ENCODE measurements at places on chromosomes 1 and 21.

DNA sequence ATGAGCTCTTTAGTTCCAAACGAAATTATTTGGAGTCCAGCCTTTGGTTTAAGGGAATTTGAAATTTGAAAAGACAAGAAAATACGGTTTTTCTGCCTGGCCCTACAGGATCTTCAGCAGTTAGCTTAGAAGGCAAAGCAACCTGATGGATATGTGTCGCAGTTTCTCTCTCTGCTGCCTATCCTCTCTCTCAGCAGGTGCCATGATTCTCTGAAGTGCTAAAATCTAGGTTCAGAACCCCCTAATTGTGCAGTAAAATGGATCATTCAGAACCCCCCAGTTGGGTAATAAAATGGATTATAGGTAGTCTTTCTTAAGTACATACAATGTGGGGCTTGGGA is 446 bp upstream of the DEPDC1 start:
- no peak for DNase-seq

DNA sequence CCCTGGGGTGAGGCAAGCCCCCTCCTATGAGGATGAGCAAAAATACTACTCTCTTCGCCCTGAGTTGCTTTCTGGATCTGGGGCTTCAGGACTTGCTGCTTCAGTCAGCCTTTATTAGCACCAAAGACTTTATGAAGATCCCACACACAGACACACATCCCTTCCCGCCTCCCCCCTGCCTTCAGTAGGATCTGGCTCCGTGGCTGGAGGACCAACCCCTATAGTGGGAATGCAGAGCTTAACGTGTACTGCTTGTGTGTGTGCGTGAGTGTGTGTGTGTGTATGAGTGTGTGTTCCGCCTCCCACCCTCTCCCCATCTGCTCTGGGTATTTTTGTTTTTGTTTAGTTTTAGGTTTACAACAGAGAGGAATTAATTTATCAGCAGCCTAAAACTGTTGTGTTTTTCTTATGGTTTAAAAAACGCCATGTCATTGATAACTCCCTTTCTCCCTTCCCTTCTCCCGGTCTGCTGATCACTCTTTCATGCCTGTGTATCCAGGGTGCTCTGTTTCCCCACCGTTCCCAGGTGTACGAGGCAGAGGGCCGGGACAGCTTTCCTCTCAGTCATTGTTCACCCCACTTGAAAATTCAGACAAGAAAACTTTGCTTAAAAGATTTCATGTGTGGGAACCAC is 27.5 kb upstream of the ZFP69B start:
- no peak for DNase-seq

DNA sequence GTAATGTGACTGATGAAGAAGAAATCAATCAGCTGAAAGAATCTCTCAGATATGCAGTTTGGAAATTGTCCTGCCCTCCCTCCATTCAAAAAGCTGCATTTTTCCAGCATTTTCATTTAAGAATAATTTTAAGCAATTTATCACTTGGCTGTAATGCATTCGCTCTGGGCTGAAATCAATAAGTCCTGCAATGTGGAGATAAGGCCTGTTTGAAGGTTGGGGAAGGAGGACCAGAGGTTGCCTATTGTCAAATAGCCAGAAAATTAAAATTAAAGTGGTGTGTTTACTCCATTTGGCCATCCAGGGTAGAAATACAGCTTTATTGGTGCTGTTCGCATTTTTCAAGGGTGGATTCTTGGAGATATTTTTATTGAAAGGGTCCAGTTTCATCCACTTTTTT is 187.6 kb upstream of the NFIA start:
- no peak for DNase-seq

GRCh38 chr1:37817481-37817880 is 9.5 kb upstream of the YRDC start:
- DNase-seq, result no peak

DNA sequence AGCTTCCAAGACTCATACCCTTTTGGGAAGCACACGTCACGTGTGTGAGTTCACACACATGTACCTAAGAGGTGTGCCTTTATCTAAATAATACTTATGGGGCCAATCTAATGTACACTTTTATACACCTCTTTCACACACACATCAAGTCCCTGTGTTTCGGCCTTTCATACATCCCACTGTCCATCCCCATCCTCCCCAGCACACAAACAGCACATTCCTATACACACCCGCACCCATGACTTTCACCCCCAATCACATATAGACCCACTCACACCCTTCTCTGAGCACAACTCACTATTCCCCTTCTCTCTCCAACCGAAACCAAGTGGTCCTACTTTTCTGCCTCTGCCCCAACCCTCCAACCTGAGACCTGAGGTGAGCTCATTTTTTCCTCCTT is 3.5 kb downstream of the MEX3A start:
- no peak for DNase-seq

DNA sequence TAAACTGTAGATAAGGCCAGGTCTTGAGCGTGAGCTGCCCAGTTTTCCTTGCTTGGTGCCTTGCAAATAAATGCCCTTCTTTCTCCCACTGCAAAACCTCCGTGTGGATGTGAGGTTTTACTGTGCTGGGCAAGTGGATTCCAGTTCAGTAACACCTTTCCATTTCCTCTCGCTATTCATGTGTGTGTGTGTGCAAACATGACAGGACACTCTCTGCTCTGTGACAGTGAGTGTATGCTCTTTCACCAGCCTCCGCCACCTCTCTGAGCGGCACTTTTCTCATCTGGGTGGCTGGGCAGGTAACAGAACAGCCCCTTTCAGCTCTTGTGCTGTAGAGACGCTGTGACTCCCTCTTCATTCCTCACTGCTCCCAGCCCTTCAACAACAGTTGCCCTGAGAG is 23.9 kb downstream of the CNIH3 start:
- no peak for DNase-seq

GRCh38 chr1:86505564-86505902 is 36.8 kb downstream of the CLCA1 start:
- no peak for DNase-seq

GRCh38 chr1:10555635-10556429 is 81.1 kb downstream of the PEX14 start:
- no peak for DNase-seq

- peak; percentile 9 for DNase-seq
Measured at GRCh38 chr1:26234644-26235370, 807 bp downstream of the CEP85 start.

- DNase-seq, result no peak
Measured at GRCh38 chr1:65527190-65527589, 106.7 kb downstream of the LEPR start.

DNA sequence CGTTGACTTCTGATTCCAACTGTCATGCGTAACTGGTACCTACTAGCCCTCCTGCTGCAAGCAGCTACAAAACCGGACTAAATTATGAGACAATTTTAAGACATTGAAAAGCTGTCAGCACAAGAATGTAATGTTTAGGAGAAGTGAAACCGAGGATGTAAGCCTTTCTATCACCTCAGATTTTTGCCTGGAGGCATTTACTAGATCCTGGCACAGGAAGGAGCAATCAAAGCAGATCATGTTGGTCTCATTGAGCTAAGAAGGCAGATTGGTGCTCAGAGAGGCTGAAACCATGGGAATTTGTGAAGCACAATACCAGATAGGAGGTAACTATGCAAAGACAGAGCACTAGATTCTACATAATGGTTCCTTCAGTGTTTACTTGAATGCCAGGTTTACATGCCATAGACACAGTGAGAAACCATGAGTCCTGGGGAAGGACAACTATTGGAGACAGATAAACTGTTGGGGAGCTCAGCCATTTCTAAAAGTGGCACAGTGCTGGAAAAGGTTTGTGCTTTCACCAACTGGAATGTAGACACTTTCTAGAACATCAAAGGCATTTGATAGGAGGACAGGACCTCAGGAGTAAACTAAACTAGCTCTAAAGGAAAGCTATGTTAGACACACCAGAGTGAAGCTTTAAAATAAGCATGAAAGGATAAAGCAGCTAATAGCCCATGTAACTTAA is 179.4 kb downstream of the LYPLAL1 start:
- DNase-seq, result no peak

- DNase-seq, result no peak
Measured at GRCh38 chr1:94142022-94142421, 21.1 kb upstream of the ABCA4 start.

DNA sequence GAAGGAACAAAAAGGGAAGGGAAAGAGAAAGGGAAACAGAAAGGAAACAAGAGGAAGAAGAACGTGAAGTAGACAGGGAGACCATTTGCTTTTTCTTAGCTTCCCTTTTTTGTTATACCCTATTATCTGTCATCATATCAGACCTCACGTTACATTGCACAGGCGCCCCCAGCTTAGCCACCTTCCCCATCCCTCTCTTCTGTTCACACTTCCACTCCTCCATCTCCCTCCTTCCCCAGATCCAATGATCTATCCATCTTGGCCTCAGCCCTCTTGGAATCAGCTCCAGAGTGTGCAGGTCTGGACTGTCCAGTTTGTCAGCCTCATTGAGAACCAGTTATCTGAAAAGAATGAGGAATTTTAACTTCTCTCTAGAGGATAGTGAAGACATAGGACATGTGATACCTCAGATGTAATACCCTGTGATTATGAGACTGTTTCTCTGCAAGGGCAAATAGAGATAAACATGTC is 101.1 kb upstream of the ERRFI1 start:
- DNase-seq, result peak; percentile 64

- no peak for DNase-seq
Measured at GRCh38 chr1:67540733-67541125, 110.5 kb upstream of the SERBP1 start.

DNA sequence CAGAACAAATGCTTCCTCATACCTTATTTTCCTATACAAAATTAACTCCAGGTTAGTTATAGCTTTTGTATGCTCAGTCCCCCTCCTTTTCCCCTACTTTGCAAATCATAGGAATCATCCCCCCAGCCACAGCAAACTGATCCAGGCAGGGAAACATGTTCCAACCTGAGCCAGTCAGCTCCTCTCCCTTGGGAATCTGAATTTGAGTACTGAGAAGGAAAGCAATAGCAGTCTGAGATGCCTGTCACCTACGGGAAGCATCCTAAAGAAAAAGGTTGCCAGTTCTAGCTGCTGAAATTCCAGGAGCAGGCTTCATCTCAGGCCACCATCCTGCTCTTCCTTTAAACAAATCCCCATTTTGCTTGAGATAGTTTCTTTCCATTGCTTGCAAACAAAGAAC is 6.9 kb downstream of the ADSS2 start:
- no peak for DNase-seq

DNA sequence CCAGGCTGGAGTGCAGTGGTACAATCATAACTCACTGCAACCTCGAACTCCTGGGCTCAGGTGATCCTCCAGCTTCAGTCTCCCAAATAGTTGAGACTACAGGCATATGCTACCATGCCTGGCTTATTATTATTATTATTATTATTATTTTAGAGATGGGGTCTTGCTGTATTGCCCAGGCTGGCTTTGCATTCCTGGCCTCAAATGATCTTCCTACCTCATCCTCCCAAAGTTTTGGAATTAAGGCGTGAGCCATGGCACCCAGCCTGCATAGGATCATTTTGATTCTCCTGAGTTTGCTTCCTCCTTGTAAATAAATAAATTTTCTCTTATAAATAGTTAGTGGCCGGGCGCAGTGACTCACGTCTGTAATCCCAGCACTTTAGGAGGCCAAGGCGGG is 6.2 kb downstream of the DDI2 start:
- no peak for DNase-seq

GRCh38 chr1:115557715-115558114 is 84.1 kb upstream of the VANGL1 start:
- DNase-seq, result no peak

- no peak for DNase-seq
Measured at GRCh38 chr1:36124404-36125128, 456 bp downstream of the COL8A2 start.

- no peak for DNase-seq
Measured at GRCh38 chr1:7768583-7768982, 2.5 kb upstream of the VAMP3 start.

GRCh38 chr1:203130358-203130985 is 2.9 kb downstream of the ADORA1 start:
- no peak for DNase-seq

GRCh38 chr1:179583771-179584320 is 7.8 kb upstream of the TDRD5 start:
- no peak for DNase-seq

DNA sequence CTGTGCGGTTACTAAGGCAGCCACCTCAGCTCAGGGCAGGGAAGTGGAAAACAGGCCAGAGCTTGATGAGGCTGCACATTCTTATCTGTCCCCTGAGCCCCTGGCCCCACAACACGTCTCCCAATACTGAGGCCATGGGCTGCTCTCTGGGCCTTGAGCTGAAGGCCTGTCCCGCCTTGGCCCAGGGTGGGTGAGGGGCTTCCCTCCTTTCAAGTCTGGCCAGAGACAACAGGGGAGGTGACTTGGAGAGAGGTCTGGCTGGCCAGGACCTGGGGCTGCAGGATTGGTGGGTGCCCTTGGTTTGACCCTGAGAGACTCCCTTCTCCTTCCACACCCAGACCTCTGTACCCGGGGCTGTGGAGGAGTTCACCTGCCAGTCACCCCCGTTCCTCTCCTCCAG is 563.8 kb downstream of the PTPRU start:
- no peak for DNase-seq

DNA sequence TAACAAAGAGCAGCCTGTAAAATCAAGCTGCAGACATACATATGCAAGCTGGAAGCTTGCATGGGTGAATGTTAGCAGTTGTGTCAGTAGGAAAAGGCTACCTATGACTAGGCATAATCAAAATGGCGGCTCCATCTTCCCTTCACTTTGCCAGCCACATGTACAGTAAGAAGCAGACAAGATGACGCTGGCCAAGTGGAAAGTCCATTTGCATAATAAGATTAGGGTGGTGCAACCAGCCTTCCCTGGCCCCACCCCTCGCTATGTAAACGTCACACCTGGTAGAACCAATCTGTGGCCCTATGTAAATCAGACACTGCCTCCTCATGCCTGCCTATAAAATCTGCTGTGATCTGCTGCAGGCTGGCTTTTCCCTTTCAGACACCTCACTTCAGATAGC is 171.9 kb upstream of the USP25 start:
- DNase-seq, result no peak
